Renal cortical epithelial cell (primary cell): ENCODE measurements at places on chromosomes 1 and 21.

- no peak for DNase-seq
Observed at GRCh38 chr1:52834798-52835197, 7.8 kb upstream of the ZYG11A start.

- DNase-seq = no peak
Observed at GRCh38 chr1:105416261-105416660, 1640.2 kb upstream of the PRMT6 start.

DNA sequence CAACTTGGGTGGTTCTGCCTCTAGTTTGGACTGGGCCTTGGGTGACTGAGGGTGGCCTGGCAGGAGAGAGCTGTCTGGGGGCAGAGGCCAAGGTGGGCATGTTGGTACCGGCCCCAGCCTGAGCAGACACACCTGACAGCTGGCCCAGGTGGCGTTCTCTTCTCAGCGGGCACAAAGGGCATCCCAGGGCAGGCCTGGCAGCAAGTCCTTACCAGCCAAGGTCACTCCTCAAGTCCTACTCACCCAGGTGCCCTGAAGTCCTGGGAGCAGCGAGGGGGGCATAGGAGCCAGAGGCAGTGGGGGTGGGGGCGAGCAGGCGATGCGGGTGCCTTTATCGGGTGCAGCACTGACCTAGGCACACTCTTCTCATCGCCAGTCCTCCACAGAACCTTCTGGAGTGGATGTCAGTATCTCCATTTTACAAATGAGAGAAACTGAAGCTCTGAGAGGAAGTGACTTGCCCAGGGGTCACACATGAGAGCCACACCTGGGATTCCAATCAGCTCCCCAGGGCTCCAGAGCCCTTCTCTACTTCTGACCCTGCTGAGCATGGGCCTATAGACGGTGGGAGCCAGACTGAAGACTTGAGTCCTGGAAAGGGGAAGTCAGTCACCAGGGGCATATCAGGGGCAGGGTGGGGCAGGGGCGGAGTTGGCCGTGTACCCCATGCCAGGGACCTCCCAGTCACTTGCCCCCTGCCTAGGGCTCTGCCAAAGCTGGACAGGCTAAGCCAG lies 587 bp upstream of the SLC25A34 start:
- DNase-seq = no peak

DNA sequence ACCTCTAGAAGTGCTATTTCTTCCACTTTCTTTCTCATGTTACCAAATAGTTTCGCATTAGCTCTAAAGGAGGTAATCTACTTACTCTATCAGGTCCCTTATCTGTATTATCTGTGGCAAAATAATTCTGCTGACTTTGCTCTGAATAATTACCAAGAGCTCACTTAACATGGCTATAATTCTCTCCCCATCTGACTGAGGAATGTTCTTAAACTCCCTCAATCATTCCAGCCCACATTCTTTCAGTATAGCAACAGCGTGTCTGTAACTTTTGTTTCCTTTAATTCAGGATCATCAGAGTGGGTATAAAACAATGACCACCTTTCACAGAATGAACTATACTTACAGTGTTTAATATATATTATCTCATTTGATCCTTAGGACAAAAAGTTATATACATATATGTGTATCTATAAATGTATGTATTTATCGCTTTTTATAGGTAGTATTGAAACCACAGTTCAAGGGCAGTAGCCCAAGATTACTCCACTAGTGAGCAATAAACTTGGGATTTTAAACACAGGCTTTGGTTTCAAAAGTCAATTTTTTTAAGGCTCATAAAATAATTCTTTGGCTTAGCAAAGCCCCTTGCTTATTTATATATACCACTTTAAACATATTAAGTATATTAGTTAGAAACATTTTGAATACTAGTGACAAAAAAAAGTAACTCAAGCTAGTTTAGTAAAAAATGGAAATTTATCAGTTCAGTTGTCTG lies 36.1 kb upstream of the ST6GALNAC3 start:
- DNase-seq = peak; percentile 26

GRCh38 chr1:88433556-88433955 lies 250.5 kb upstream of the PKN2 start:
- peak; percentile 48 for DNase-seq
